Right forelimb (tissue), 1 donor: ENCODE measurements at places on chromosomes 12 and 14.

GRCh38 chr12:43103866-43104265, 448.1 kb downstream of the ADAMTS20 start:
- DNase-seq, result no peak

- DNase-seq, result no peak
Measured at GRCh38 chr14:99043756-99044155, 228.2 kb downstream of the BCL11B start.

- DNase-seq, result no peak
Measured at GRCh38 chr14:32629236-32629635, 300.1 kb downstream of the AKAP6 start.

GRCh38 chr12:27940245-27940644, 32.3 kb downstream of the PTHLH start:
- DNase-seq, result no peak

- peak; percentile 30 for DNase-seq
Measured at GRCh38 chr14:23434488-23435222, 805 bp downstream of the MYH7 start.

DNA sequence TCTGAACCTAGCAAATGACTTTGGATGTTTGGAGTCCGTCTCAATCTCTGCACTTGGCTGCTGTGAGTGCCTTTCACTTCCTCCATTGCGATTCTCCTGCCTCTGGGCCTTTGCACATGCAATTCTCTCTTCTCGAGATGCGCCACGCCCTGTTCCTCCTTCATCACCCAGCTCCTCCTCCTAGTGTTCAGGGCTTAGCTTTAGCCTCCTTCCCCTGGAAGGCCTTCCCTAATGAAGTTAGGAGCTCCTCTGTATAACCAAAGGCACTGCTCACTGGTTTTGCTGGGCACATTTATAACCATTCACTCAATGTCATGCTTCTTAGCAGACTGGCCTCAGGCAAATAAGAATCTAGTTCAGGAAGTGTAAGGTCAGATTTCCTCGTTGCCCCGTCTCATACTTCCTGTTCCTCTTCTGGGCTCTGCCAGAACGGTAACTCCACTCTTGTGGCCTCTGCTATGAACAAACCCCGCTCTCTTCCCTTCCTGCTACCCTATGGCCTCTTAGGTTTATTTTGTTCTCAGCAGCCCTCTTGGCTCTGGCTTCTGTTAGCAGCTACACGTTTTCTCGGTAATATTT, 171.4 kb downstream of the CRADD start:
- no peak for DNase-seq

- DNase-seq, result peak; percentile 20
Measured at GRCh38 chr12:109524466-109525278, 47.2 kb downstream of the UBE3B start.

- no peak for DNase-seq
Measured at GRCh38 chr14:90970167-90970600, 90.3 kb downstream of the RPS6KA5 start.

- DNase-seq, result peak; percentile 15
Measured at GRCh38 chr14:105023791-105024480, 3.1 kb upstream of the CDCA4 start.

- DNase-seq, result no peak
Measured at GRCh38 chr14:85412756-85413155, 117.2 kb upstream of the FLRT2 start.

DNA sequence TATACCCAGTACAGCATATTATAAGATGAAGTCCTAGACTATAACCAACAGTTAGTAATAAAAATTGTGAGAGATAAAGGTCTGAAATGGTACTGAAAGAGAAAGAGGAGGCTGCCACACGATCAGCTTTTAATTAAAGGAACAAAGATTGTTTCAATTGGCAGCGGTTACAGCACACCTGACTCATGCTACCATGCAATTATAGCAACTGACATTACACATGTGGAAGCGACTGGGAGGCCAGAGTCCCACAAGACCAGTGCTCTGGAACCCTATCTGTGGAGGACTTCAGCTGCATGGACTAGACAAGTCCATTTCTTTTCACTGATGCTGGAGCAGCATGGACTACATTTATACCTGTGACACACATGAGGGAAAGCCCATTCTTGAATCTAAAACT, 55.2 kb downstream of the SEL1L start:
- no peak for DNase-seq

DNA sequence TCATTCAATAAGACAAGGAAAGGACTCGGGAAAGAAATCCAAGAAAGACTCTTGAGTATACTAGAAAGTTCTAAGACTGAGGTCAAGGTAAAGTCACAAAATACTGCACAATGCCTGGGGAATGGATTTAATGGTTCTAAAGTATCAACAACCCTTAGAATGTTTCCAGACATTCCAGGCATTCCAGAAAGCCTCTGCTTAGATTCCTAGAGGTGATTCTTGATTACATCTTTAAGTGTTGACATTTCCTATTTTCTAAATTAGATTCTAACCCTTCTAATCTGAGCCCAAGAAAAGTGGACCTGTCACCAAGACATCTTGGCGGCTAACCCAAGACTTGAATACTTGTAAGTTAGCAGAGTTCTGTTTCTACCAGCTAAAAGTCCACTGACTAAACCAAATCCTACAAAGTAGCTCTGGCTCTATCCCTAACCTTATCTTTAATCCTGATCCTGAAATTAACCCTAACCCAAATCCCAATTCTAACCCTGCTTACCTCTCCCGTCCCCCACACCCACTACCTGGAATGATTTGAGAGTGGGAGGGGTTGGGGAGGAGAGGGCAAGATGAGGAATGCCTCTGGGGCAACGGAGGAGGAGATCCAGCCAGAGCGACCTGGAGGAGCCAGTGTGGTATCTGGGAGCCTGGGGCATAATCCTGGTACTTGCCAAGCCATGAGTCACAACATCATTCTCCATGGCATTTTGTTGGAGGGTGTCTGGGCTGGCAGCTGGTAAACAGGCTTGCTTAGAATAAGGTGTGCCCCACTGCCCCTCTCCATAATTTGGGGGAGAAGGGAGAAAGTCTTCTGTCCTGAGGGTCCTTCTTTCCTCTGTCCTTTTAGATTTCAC, 93.4 kb upstream of the HOXC13 start:
- no peak for DNase-seq

GRCh38 chr12:51269174-51270066, 795 bp downstream of the SMAGP start:
- peak; percentile 57 for DNase-seq

DNA sequence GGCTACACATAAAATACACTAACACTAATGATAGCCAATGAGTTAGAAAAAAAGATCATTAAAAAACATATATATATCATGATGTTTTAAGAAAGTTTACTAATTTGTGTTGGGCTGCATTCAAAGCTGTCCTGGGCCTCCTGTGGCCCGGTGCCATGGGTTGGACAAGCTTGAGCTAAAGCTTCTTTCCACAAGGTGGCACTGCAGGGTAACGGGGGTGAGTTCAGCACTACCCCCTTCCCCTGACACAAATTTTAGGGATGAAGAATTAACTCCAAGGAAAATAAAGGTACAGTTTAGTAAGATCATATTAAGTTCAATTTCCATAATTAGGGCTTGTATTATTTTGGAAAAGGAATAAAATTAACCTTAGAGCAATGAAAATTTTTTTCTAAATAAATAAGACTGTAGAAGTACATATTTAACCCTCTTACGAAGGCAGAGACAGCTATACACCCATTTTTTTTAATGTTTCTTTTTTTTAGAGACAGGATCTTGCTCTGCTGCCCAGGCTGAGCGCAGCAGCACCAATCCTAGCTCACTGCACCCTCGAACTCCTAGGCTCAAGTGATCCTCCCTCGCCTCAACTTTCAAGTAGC, 38.9 kb downstream of the PPP1R13B start:
- DNase-seq, result peak; percentile 78

DNA sequence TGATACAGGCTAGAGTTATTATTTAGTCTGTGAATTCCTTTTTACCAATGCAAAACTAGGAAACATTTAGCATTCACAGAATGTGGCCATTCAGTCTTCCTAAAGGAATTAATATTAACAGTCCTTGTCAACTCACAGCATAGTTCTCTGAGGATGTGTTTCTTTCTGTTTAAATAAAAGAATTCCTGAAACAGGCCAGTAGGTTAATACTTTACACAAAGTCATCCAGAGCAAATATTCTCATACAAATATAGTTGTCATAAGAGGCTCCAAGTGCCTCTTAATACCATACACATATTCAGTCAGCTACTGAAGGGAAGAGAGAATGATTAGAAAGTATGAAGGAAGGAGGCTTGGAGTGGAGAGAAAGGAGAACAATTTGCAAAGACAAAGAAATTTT, 120.1 kb downstream of the LMNTD1 start:
- no peak for DNase-seq

DNA sequence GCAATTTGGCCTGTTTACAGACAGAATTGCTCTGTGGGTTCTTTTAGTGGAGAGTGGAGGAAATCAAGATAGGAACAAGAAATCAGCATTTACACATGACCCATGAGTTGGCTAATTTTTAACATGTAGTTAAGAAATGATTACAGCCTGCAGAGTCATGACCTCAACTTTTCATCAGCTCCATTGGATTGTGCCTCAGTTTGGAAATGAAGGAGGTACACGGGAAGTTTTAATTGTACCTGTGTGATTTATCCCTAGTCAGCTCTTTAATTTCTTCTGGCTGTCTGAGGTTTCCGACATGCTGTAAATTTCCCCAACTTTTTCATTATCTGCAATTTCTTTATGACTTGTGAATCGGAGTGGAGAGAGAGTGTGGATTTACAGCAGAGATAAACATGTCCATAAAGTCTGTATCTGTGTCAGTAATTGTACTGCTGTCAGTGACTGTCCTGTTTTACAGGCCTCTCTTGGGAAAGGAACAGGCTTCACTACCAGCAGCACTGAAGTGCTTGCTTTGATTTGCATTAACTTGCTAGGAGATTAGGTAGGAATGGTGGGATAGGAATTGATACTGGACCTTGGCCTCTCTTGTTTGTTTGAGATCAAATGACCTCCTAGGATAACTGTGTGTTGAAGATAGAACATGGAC, 49.2 kb downstream of the LIN52 start:
- DNase-seq, result no peak

DNA sequence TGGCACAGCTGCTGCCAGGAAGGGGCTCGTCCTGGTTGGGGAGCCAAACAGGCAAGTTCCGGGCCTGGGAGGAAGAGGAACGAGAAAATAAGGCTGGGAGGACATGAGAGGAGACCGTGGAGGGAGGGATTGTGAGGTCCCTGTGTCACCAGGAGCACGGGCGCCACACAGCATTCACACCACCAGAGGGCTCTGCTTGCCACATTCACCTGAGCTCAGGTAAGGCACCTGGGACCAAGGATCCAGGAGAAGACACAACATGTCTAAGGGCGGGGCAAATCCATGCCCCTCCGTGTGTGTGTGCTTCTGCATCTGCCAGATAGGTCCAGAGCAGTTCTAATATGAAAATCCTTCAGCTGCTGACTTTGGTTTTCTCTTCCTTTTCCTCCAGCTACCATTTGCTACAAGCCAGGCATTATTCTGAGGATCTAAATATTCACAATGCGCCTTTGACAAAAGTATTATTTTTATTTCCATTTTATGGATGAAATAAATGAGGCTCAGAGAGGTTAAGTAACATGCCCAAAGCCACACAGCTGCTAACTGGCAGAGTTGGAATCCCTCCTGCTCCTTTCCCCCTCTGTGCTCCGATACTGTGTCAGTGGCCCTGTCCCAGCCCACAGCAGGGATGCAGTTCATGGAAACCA, 14.6 kb downstream of the RAPGEF3 start:
- DNase-seq, result no peak

GRCh38 chr12:127885954-127886750, 380.8 kb upstream of the TMEM132C start:
- DNase-seq, result peak; percentile 51

- no peak for DNase-seq
Measured at GRCh38 chr14:42428996-42429395, 822.3 kb downstream of the LRFN5 start.

DNA sequence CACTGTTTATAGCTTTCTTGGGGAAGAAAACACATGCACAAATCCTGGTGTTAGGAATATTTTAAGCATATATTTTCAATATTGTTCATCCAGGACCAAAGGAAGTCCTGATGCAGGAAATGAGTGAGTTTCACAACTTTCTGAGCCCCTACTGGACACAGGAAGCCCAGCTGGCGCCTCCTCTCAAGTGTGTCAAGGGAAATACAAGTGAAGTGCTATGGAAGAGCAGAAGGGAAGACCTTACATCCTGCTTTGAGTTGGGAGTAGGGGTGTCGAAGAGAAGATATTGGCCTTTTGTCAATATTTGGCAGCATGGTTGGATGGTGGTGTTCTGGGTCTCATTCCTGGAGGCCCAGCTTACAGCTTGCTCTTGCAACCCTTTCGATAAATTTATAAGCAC, 66.1 kb upstream of the ZDHHC17 start:
- no peak for DNase-seq

DNA sequence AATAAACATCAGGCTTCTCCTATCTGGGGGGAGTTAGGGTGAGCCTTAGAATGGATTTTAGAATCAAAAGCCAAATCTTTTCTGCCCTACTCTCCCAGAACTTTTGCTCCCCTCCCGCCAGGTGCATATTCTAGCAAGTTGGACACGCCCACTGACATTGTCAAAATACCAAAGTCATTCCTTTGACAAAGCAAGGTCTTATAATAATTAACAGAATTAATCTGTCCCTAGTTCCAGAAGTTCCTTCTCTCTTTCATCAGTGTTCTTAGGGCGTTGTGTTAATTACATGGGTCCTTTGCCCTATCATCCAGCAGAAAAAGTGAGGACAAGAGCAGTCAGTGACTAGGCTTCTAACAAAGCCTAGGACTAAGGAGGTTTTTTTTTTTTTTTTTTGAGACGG, 2.4 kb downstream of the PRR13 start:
- DNase-seq, result no peak

- no peak for DNase-seq
Measured at GRCh38 chr12:7667125-7667524, 1.4 kb upstream of the APOBEC1 start.

- DNase-seq, result no peak
Measured at GRCh38 chr12:4213471-4213870, 60.1 kb upstream of the CCND2 start.

GRCh38 chr12:131487388-131488124, 223.3 kb upstream of the SFSWAP start:
- DNase-seq, result no peak

- DNase-seq, result no peak
Measured at GRCh38 chr14:53927171-53927570, 29.5 kb downstream of the BMP4 start.
